ENCODE measurements at places on chromosomes 12 and 14.
A peak's percentile ranks its signal among the peaks of the same experiment; 100 is the strongest.

DNA sequence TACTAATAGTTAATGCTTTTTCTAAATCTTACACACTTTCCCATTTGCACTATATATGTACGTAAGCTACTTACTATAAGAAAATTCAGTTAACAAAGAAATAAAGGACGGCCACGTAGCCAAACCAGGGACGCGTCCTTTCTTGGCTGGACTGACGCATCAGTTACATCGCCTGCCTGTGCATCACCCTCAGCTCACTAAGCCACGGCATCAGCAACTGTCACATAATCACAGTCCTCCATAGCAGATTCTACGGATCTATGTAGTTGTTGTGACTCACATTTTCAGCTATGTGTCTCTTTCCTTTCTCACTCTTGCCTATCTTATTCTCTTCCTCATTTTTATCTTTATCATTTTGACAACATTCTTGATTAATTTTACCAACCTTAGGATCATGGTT, 38.1 kb upstream of the C12orf50 start:
- no peaks in the 10 kb centered on the region for H3K27me3 ChIP-seq
- H3K27ac ChIP-seq = no peak overlapping the region
- H3K4me3 ChIP-seq = no peak overlapping the region
- no peak for DNase-seq
- H3K4me1 ChIP-seq = no peaks in the 10 kb centered on the region
- no peaks in the 10 kb centered on the region for H3K36me3 ChIP-seq

DNA sequence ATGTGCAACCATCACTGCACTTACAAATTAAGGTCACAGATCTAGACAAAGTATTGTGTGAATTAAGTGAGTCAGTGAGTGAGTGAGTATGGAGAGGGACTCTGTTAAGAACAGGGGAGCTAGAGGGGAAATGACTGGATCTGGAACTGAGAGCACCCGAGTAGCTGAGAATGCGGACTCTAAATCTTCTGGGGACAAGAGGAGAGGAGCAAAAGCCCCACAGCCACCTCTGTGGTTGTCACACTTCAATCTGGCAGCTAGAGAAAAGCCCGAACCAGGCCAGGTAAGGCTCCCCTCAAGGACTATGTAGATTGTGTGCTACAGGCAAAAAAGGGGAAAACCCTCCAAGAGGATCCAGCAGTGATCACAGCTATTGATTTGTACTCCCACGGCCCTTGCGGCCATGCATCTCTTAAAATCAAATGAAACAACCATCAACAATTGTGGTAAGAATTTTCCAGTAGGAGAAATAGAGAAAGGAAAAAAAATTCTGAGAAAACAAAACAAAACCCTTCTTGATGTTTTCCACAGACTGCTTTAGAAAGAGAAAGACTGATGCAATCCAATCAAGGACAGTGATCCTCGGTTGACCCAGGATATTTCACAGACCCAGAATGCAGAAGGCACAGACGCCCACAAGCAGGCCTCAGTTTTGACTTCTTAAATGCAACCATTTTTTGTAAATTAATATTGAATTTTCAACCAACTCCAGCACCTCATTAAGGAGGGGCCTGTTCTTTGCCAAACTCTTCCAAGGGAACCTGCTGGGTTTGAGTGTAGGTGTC, 109.6 kb downstream of the SLC38A6 start:
- DNase-seq = no peak
- no peak overlapping the region for H3K27ac ChIP-seq
- no peak overlapping the region for H3K4me3 ChIP-seq
- H3K27me3 ChIP-seq = no peaks in the 10 kb centered on the region

DNA sequence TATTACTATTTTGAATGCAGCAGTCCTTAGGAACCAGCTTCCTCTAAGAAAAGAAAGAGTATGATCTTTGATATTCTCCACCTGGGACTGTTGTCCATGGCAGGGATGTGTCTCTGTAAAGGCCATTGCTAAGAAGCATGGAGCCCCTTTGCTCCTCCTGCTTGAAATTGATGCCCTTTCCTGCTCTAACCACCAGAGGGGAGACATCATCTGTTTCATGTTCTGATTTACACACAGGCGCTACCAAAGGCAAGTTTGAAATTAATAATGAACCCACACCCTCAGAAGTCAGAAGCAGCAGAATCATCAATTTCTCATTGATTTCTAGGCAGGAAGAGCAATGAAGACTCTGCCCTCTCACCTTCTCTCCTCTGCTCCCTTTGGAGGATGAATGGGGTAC, 253.8 kb downstream of the RMST start:
- peaks cover 7% of the 10 kb centered on the region for H3K4me1 ChIP-seq
- no peaks in the 10 kb centered on the region for H3K27me3 ChIP-seq
- H3K36me3 ChIP-seq = no peaks in the 10 kb centered on the region
- H3K4me3 ChIP-seq = no peak overlapping the region

- no peak overlapping the region for H3K27ac ChIP-seq
- no peaks in the 10 kb centered on the region for H3K4me1 ChIP-seq
- no peak overlapping the region for H3K4me3 ChIP-seq
- no peak for DNase-seq
- H3K27me3 ChIP-seq = no peaks in the 10 kb centered on the region
Observed at GRCh38 chr14:96413526-96413925, 21.6 kb downstream of the AK7 start.

- no peaks in the 10 kb centered on the region for H3K27me3 ChIP-seq
- peak overlapping the region; percentile 70 for H3K4me3 ChIP-seq
- H3K4me1 ChIP-seq = peaks cover 2% of the 10 kb centered on the region
Observed at GRCh38 chr12:57940052-57940914, 1.1 kb upstream of the ATP23 start.

GRCh38 chr12:103957865-103958388, 7.7 kb upstream of the TDG start:
- no peak for DNase-seq
- H3K27me3 ChIP-seq = no peaks in the 10 kb centered on the region
- H3K4me3 ChIP-seq = peak overlapping the region; percentile 97
- peaks cover 12% of the 10 kb centered on the region for H3K36me3 ChIP-seq
- H3K27ac ChIP-seq = no peak overlapping the region

- H3K27ac ChIP-seq = no peak overlapping the region
- H3K4me3 ChIP-seq = no peak overlapping the region
- no peaks in the 10 kb centered on the region for H3K4me1 ChIP-seq
- DNase-seq = no peak
- no peaks in the 10 kb centered on the region for H3K27me3 ChIP-seq
Observed at GRCh38 chr14:22225516-22226140, 363.4 kb downstream of the DAD1 start.

DNA sequence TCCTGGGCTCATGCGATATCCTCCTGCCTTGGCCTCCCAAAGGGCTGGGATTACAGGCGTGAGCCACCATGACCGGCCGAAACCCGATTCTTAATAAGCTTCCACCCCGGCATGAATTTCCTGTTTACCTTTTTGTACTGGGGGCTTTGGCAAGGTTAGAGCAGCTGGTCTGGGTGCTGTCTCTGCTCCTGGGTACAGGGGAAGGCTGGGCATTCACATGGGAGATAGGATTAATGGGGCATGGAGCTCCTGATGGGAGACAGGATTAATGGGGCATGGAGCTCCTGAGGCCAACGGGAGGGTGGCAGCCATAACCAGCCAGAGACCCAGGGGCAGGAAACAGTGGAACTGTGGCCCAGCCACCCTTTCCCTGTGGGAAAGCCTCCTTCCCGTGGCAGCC, 69.5 kb upstream of the DICER1 start:
- no peaks in the 10 kb centered on the region for H3K36me3 ChIP-seq
- no peak for DNase-seq
- H3K4me1 ChIP-seq = peaks cover 3% of the 10 kb centered on the region
- H3K27me3 ChIP-seq = no peaks in the 10 kb centered on the region

DNA sequence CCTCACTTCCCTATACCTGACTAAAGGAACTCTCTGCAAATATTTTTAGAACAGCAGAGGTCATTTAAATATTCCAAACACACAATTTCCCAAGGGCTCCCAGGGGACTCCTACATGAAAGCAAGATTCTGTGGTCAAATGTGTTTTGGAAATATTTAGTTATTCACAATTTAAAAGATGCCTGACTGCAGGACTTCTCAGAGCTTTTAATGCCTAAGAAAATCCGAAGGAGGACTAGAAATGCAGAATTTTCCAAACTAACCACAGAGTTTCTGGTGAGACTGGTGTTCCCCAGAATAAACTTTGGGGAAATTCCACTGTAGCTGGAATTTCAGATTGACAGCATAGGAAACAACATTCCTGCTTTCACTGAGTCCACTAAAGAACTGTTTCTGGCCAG, 84.8 kb upstream of the MAP1LC3B2 start:
- no peak for DNase-seq
- H3K27me3 ChIP-seq = no peaks in the 10 kb centered on the region
- no peak overlapping the region for H3K27ac ChIP-seq
- no peaks in the 10 kb centered on the region for H3K4me1 ChIP-seq
- no peak overlapping the region for H3K4me3 ChIP-seq

DNA sequence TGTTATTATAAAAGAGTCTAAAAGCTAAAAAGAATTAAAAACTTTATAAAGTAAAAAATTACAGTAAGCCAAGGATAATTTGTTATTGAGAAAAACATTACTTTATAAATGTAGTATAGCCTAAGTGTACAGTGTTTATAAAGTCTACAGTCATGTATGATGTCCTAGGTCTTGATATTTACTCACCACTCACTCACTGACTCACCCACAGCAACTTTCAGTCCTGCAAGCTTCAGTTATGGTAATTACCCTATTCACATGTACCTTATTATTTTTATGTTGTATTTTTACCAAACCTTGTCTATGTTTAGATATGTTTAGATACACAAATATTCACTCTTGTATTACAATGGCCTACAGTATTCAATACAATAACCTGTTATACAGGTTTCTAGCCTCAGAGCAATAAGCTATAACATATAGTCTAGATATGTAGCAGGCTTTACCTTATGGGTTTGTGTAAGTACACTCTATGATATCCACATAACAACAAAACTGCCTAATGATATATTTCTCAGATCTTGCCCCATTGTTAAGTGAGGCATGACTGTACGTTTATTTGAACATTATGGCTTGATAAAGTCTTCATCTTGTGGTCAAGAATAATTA, 113.7 kb upstream of the KITLG start:
- no peak overlapping the region for H3K4me3 ChIP-seq
- no peaks in the 10 kb centered on the region for H3K36me3 ChIP-seq

GRCh38 chr14:95389471-95390011, 69.8 kb upstream of the CLMN start:
- H3K4me3 ChIP-seq = no peak overlapping the region
- H3K27ac ChIP-seq = no peak overlapping the region
- no peaks in the 10 kb centered on the region for H3K4me1 ChIP-seq
- H3K36me3 ChIP-seq = no peaks in the 10 kb centered on the region
